ENCODE measurements at places on chromosomes 3 and 15.

DNA sequence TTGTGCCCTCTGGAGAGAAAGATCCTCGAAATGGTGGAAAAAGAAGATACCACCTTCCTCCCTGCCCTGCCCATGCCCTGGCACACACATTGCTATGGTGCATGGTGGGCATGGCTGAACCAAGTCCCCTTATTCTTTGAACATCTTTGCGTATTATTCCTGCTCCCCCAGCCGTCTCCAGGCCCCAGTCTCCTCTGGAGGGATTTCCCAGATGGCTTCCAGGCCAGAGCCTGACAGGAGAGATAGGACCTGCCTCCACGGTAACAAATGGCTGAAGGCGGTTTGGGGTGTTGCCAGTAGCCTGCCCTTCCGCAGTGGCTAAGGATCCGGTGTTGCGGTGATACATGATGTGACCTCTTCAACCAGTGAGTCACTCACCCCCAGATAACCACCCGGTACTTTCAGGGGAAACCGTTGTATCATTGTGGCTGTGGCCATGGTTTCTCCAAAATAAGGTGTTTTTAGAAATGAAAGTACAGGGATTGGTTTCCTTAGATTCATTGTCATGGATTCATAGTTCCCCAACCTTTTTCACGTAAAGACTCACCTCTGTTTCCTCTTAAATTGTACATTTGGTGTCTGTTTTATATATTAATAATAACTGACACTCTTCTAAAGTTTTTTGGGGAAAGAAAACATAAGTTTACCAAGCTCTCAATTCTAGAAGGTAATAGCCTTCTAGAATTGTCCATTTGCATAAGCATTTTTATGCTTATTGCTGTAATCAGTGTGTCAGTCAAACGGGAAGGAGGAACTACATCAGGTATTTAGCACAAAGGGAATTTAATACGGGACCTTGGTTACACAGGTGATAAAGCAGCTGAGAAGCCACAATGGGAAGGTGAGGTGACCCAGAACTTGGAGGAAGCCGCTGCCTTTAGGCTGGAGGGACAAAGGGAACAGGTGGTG lies 25.9 kb downstream of the SMAD3 start:
- peak overlapping the region; percentile 8 for H3K27ac ChIP-seq
- H3K4me3 ChIP-seq: no peak overlapping the region
- peak; percentile 84 for DNase-seq
- no peaks in the 10 kb centered on the region for H3K27me3 ChIP-seq
- H3K4me1 ChIP-seq: peaks cover 80% of the 10 kb centered on the region

DNA sequence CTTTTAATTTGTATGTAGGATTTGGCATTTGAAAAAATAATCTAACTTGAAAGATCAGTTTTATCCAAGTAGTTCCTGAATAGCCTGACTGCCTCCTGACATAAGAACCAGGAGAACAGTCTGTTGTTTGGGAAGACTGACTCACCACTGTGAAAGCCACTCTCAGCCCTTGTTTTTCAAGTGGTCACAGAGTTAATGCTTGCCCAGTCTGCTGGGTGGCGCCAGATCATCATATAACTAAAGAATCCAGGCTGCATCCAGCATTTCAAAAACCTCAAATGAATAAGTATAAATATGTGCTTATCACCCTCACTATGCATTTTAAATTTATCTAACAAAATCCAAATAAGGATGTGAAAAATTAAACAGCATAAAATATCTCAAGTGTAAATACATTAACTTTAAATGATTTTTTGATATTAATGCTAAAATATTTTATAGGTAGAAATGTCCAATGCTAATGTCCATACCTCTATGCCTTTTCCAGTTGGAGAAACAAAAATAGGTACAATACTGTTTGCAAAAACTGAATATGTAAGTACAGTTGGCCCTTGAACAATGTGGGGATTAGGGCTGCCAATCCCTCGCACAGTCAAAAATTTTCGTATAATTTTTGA lies 26.9 kb upstream of the ZBBX start:
- no peaks in the 10 kb centered on the region for H3K36me3 ChIP-seq
- H3K4me1 ChIP-seq: no peaks in the 10 kb centered on the region
- DNase-seq: no peak
- H3K4me3 ChIP-seq: no peak overlapping the region
- no peak overlapping the region for H3K27ac ChIP-seq

DNA sequence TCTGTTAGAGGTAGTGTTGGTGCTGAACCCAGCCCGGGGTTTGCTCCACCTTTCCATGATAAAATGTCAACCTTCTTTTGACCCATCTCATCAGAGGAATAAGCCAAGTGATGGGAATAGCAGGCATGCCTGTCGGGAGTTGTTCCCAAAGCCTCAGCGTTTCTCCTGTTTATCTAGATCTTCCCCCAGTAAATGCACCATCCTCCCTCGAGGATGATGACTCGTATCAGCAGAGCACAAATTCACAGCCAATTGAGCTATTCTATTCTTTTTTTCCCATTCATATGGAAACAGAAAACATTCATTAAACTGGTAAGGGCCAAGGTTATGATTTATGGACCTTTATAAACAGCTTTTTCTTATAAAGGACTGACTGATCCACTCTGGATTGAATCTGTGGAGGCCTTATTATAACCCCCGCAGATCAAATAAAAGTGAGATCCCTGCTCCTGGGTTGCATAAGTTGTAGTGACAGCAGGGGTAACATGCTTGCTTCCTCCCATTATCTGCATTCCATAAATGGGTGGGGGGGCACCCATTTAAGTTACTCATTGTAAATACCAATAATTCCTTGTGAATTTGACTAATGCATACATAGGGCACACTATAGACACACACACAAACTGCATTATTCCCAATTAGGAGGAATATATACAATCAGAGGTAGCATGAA lies 207.3 kb downstream of the PLCL2 start:
- DNase-seq: no peak
- no peaks in the 10 kb centered on the region for H3K27me3 ChIP-seq
- peaks cover 20% of the 10 kb centered on the region for H3K4me1 ChIP-seq
- H3K27ac ChIP-seq: no peak overlapping the region
- H3K36me3 ChIP-seq: peaks cover 25% of the 10 kb centered on the region

DNA sequence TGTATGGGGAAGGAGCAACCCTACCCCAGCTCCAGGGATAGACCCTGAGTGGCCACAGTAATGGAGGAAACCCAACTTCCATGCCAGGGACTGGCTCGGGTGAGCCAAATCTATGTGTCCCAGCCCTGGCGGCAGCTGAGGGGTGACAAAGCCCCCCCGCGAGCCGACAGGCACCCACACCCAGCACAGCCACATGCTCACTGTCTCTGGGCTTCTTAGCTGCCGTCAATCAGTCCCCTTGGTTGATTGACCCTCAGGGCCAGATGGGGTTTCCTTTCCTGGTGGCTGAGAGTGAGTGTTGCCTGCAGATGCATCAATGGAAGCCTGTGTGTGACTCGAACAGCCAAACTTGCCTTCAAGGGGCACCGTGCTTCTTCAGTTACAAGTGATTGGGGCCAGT lies 2.1 kb upstream of the OCA2 start:
- peaks cover 2% of the 10 kb centered on the region for H3K4me1 ChIP-seq
- peaks cover 54% of the 10 kb centered on the region for H3K27me3 ChIP-seq
- no peak overlapping the region for H3K4me3 ChIP-seq
- H3K27ac ChIP-seq: no peak overlapping the region
- no peaks in the 10 kb centered on the region for H3K36me3 ChIP-seq
- no peak for DNase-seq

GRCh38 chr3:46462511-46462910 lies 2.2 kb downstream of the LTF start:
- H3K4me1 ChIP-seq: peaks cover 14% of the 10 kb centered on the region
- H3K27me3 ChIP-seq: peaks cover 12% of the 10 kb centered on the region
- H3K27ac ChIP-seq: peak overlapping the region; percentile 72

DNA sequence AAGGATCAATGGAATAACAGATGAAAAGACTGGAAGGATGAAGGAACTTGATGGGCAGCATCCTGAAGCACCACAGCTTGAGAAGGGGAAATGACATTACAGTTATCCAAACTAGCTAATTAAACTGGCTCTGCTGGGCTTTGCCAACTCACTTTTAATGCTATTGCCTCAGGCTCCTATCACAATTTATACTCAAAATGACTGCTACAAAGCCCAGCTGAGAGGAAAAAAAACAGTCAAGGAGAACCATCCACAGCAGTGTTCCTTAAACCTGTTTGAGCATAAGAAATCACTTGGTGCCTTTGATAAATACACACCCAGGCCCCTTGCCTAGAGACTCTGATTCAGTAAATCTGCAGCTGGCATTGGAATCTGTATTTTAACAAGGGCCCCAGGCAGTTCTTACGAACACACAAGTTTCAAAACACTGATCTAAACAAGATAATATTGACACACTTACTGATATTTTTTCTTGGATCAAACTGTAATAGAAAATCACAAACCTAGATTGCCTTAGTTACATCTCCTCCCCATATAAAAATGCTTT lies 85.8 kb downstream of the MB21D2 start:
- H3K27ac ChIP-seq: no peak overlapping the region
- DNase-seq: no peak
- no peaks in the 10 kb centered on the region for H3K27me3 ChIP-seq
- H3K4me1 ChIP-seq: peaks cover 68% of the 10 kb centered on the region
- H3K4me3 ChIP-seq: no peak overlapping the region
- no peaks in the 10 kb centered on the region for H3K36me3 ChIP-seq

All from heart right ventricle (tissue), 16 donors.